ENCODE measurements at places on chromosomes 6 and 20.

DNA sequence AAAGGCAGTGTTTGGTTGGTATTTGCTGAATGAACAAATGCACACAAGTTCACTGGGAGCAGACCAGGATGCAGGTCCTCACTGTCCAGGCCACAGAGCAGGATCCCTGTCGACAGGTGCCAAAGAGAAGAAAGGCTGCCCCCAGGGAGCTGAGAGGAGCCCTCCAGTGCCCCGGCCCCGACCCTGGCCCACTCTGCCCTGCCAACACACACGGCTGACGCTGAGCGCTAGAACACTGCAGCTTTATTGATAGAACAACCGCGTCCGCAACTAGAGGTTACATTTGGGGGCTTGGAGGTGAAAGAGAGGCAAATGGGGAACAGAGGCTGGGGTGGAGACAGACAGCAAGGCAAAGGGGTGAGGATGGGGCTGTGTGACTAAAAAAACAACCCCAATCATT lies 65.4 kb downstream of the MDGA1 start:
- no peak for DNase-seq

GRCh38 chr6:121619987-121620740 lies 184.7 kb downstream of the GJA1 start:
- DNase-seq: no peak

DNA sequence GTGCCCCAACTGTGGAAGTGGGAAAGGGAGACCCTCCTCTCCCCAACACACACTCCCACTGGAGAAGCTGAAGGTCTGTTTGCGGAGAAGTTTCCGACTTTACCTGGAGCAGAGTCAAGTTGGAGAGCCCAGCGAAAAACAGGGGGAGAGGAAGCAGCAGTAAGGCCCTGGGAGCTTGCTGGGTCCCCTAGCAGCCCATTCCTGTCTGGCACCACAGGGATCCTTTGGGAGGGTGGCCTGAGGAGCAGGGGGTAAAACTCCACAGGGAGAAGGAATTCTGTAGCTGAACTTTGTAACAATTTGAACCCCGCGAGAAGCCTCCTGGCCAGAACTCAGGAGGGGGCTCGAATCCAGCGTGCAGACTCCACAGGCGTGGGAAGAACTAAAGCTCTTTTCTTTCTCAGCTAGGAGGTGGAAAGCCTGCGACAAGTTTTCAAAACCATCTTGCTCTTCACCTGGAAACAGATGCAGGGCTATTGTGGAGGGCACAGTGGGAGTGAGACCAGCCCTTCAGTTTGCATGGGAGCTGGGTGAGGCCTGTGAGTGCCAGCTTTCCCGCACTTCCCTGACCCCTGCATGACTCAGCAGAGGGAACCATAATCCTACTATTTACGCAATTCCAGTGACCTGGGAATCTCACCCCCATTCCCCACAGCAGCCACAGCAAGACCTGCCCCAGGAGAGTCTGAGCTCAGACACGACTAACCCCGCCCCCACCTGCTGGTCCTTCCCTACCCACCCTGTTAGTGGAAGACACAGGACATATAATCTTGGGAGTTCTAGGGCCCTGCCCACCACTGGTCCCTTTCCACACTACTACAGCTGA lies 25.8 kb downstream of the SERPINB9 start:
- DNase-seq: no peak

DNA sequence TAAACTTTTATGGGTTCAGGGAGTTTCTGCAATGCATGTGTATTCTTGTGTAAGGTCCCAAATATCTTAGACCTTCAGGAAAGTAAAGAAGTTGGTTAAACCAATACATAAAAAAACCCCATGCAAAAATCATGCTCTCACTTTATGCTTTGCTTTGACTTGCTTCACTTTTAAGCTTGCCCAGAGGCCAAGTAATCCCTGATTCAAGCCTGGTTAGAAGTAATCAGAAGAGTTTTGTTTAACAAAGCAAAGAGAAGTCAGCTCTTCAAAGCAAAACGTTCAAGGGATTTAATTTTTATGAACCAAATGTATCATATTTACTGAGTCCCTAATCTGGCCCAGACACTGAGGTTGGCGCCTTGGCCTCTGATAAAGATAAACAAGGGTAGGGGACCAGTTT lies 26.7 kb upstream of the FNDC1 start:
- DNase-seq: no peak

DNA sequence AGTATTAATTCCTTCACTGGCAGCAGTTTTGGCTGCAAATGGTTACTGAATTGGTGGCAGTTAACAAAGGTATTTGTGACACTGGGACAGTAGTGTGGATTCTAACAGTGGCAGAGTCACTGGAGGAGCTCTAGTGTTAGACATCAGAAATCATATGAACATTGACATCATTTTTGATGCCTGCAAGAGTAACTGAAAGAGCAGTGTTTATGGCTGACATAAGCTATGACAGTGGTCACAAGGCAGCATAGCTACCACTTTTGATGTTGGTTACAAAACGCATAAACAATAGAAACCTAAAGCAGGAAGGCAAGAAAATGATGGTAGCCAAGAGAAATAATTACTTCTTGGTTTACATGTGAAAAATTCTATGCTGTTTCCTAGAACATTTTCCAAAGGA lies 326.7 kb upstream of the MAN1A1 start:
- no peak for DNase-seq

GRCh38 chr6:85490516-85491248 lies 40.8 kb downstream of the NT5E start:
- DNase-seq: no peak

DNA sequence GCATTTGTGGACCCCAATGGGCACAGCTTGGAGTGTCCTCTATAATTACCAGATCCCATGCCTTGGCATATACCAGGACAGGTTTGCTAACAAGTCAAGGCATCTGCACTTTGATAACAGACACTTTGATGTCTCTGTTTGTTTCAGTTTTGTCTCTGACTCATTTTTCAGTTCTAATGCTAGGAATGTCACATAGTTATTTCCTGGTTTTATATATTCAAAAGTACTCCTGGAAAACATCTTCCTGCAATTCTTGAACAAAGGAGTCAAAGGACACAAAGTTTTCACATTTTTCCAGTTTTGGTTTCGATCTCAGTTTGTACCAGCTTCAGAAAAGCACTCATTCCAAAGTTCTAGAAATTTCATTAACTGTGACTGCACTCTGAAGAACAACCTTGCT lies 188.1 kb downstream of the FOXC1 start:
- no peak for DNase-seq

- DNase-seq: no peak
Observed at GRCh38 chr6:22227824-22228610, 68.8 kb downstream of the PRL start.
